ENCODE measurements at places on chromosomes 11 and 22.

GRCh38 chr22:43228330-43228729 lies 41.4 kb upstream of the TTLL12 start:
- peak; percentile 12 for DNase-seq

- no peak for DNase-seq
Measured at GRCh38 chr11:85596886-85597285, 30.3 kb downstream of the DLG2 start.

- DNase-seq = peak; percentile 71
Measured at GRCh38 chr11:65298131-65298535, 16.5 kb upstream of the CDC42EP2 start.

- no peak for DNase-seq
Measured at GRCh38 chr22:50215297-50216054, 14.7 kb downstream of the SELENOO start.

DNA sequence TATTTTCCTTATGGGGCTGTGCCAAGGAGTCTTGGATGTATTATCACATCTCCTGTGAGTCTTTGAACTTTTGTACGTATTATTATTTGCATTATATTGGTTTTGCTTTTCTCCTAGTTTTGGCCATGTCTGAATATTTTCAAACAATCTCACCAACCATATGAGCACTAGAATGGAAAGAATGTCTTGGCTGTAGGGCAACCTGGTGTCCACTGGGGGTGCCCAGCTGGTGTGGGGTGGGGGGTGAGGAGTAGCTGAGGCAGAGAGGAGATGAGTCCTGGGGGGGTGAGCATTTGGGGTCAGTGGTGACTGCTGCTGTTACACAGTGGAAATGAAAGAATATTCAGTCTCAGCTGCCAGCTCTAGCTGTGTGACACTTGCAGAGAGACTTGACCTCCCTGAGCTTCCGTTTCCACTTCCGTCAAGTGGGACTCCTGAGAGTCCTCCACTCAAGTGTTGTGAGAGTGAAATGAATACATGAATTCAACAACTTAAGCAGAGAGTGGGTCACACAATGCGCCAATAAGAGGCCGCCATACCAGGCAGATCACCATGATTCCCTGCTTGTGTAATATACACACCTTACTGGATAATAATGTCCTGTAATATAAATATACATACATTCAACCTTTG lies 12.7 kb upstream of the PVALB start:
- no peak for DNase-seq

DNA sequence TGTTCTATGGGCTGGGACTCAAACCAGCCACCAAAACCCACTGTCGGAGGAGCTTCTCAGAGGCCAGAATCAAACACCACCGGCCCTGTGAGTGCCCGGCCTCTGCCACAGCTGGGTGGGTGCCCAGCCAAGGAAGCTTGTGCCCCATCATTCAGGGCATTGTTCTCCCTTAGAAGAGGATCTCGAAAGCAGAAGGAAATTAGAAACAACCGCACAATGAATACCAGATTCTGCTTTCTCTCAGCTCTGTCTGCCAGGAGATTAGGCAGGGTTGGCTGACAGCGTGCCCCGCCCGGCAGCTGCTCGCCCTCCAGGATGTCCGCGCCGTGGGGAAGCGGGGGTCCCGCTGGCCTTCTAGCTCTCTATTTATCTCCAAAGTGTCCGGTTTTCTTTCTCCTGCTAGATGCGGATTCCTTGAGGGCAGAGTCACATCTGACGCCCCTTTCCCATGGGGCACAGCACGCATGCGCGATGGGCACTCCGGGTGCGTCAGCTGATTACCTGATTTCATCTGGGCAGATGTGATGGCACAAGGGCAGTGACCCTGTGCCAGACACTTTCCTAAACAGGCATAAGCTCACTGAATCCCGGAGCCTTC lies 25.5 kb downstream of the SCGB1A1 start:
- DNase-seq = no peak

- DNase-seq = no peak
Measured at GRCh38 chr11:131195661-131196517, 174.5 kb upstream of the NTM start.

DNA sequence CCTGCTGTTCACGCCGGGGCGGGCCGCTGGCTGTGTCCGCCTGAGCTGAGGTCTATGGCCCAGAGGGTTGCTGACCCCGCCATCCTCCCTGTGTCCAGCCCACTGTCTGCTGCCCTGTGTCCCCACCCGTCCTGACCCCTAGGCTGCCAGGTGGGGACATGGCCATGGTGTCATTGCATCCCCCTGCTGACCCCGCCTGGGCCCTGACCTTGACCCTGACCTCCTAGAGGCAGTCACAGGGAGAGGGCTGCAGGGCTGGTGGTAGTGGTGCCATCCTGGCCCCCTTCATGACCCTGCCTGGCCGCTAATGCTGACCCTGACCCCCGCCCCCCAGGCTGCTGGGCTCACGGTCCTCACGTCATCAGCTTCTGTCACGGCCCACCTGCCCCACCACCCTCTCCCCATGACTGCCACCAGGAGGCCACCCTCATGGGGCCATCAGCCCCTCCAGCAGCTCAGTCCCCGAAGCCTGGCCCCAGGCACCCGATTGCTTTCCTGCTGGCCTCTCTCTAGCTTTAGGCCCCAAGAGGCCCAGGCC lies 285.9 kb downstream of the BRD1 start:
- no peak for DNase-seq

- no peak for DNase-seq
Measured at GRCh38 chr11:67266449-67267187, at the start of gene GRK2. TSS of gene GRK2 (plus strand) at chr11:67266473. CDS start at chr11:67266700, 227 bp downstream.

- DNase-seq = no peak
Measured at GRCh38 chr11:32840587-32840986, 10.9 kb downstream of the PRRG4 start.

DNA sequence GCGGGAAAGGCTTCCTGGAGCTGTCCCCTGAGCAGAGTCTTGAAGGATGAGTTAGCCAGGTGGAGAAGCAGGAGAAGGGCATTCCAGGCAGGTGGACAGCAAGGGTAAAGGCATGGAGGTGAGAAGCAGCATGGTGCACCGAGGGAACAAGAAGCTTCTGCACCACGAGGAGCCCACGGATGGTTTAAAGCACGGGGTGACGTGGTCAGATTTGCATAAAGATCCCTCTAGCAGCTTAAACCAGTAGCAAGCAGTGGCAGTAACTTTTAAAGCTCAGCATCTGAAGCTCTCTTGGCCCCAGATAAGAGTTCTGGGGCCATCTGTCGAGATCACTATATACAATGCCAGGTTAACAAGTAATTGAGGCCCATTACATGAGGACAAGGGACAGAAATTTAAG lies 36.8 kb downstream of the SERPINH1 start:
- DNase-seq = no peak

- DNase-seq = no peak
Measured at GRCh38 chr22:36134182-36134581, 26.4 kb downstream of the APOL3 start.

DNA sequence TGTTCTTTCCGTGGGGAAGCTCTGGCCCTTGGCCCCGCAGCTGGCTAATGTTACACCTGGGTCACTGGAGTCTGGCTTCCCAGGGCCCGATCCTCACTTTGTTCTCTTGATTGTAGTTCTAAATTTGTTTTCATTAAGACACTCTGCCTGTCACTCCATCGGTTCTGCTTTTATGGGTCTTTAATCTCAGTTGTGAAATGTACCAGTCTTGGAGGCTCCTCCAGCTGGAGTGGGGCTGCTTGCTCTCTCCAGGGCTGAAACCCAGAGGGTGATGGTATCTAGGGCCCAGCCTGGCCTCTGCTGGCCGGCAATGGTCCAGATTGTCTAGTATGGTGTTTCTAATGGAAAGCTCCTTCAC lies 352.9 kb downstream of the TENM4 start:
- peak; percentile 29 for DNase-seq

GRCh38 chr22:23306438-23306921 lies 126.2 kb downstream of the BCR start:
- peak; percentile 96 for DNase-seq

Measured in mesenchymal stem cell (in vitro differentiated cells and primary cell).